ENCODE measurements at places on chromosomes 7 and 10.
A peak's percentile ranks its signal among the peaks of the same experiment; 100 is the strongest.

DNA sequence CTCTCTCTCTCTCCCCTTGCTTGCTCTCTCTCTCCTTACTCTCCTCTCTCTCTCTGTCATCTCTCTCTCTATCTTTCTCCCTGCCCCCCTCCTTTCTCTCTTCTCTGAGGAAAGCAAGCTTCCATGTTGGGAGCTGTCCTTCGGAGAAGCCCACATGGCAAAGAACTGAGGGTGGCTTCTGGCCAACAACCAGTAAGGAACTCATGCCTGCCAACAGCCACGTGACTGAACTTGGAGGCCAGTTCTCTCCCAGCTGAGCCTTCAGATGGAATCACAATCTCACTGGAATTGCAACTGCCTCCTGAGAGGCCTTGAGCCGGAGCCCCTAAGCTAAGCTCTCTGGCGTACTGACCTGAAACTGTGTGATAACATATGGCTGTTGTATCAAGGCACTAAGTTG is 12.0 kb upstream of the DHTKD1 start:
- DNase-seq, result no peak

GRCh38 chr7:19209166-19209696 is 64.0 kb upstream of the FERD3L start:
- no peak for DNase-seq

DNA sequence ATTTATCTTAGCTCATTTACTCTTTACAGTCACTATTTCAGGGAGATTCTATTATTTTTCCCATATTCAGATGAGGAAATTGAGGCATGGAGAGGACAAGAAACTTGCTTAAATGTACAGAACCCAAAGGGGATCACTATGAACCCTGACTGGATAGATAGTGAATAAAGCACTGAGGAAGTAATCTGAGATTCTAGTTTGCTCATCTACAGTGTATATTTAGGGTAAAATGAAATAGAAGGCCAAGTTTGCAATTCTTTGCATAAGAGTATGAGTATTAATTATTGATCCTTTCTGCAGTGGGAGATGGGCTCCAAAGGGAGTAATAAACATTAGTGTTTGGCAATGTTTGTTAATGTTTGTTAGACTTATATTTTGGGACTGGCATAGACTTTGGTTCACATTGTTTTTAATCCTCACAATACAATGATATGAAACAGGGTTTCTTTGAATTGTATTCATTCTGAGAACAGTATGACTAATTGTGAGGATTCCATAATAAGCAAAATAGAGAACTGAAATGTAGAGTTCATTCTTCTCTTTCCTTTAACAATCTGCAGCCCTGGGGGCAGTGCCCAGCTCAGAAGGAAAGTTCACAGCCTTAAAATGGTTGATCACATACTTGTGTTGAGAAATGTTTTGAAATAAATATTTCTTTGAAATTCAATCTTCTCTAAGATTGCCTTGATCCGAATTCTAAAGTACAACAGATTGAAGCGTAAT is 131.0 kb upstream of the ZNF804B start:
- DNase-seq, result no peak

DNA sequence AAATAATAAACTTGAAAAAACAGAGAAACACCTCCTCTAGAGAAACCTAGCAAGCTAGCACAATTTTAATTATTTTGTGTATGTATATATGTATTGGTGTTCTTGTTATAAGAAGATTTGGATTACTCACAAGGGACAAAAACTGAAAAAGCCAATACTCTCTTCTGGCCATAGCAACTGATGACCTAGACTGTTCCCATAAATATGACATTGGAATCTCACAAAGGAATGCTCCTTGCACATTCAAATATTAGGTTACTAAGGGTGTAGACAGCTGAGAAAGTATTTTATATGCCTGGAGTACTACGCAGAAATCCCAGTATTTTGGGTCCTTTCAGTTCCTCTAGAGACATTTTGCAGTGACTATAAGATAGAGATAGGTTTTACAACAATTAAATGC is 279.4 kb downstream of the FZD1 start:
- no peak for DNase-seq

- no peak for DNase-seq
These were observed 135.2 kb downstream of the INHBA start for GRCh38 chr7:41567731-41568114.

DNA sequence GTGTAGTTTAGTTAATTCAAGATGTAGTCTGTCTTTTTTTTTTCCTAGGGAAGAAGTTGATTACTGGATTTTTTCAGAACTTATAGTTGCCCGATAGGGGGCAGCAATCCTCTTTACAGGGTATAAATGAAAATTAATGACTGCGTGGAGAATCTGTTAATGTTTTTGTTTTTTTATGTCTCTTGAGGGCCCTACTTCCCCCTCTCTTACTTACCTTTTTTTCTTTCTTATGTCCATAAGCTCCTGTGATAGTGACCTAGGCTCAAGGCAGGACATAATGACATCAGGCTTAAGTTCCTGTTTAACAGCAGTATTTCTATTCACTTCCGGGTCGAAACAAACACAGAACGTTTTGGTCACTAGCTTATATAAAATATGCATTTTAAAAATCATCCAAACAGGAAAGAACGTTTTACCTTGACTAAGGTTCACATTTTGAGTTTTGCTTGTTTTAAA is 18.8 kb downstream of the CDC123 start:
- peak; percentile 49 for DNase-seq

GRCh38 chr10:122264931-122265330 is 6.2 kb upstream of the BTBD16 start:
- DNase-seq, result no peak

DNA sequence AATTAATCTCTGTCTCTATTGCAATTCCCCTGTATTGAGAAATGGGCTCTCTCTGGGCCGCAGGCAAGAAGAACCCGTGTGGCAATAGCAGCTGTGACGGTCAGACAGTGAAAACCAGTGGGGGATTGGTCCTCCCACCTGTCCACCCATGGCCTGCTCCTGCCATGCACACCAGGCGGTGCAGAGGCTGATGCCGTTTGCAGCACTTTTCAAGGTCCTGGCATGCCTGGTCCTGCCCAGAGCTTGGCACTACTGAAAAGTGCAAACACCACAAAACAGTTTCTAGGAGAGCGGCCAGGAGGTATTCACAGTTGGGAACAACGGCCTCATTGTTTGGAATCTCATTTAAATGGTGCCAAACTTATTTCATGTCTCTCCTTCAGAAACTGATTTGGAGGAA is 41.5 kb downstream of the PSPH start:
- DNase-seq, result peak; percentile 22

DNA sequence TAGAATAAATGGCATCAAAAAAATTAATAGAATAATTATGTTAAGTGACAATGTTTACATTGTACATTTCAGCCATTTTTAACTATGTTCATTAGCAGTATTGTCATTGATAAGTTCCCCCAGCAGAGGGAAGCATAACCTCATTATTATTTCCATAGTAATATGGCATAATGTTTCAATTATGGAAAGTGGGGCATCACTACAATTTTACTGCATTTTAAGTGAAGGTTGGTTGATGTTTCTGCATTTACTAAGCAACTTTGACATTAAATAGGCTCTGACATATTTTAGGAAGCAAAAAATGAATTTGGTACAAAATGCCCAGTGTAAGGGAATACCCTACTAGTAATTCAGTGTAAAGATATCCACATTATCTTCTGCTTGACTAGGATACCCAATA is 218.3 kb downstream of the SEMA3A start:
- peak; percentile 36 for DNase-seq

GRCh38 chr7:145151676-145152075 is 315.8 kb upstream of the TPK1 start:
- DNase-seq, result no peak

DNA sequence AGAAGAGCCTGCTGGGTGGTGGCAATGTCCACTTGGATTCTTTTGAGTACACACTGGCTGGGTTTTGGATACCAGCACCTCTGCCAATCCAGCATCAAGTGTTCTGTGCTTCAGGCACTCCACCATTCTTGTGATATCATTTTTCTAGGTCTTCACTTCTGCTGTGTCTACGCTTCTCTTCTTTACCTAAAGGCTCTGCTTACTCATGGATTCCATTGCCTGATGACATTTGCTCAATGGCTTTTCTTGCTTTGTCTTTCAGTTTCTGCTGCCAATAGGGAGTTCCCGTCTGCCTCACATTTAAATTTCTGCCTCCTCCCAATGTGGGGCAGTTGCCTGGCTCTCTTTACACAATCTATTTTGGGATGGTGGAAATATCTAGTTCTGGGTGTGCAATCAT is 12.7 kb upstream of the PAPSS2 start:
- DNase-seq, result no peak

DNA sequence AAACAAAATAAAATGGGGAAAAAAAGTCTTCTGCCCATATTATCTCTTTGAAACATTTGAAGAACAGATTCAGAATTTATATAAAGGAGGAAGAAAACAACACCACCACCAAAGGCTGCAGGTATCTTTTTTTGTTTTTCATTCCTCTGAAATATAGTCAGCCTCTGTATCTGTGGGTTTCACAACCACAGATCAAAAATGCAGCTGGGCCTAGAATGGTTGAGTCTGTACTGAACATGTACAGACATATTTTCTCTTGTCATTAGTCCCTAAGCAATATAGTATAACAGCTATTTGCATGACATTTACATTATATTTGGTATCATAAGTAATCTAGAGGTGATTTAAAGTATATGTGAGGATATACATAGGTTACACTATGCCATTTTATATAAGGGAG is 559.7 kb upstream of the LRRN3 start:
- no peak for DNase-seq

- no peak for DNase-seq
These were observed 19.3 kb downstream of the VKORC1L1 start for GRCh38 chr7:65892161-65892560.

DNA sequence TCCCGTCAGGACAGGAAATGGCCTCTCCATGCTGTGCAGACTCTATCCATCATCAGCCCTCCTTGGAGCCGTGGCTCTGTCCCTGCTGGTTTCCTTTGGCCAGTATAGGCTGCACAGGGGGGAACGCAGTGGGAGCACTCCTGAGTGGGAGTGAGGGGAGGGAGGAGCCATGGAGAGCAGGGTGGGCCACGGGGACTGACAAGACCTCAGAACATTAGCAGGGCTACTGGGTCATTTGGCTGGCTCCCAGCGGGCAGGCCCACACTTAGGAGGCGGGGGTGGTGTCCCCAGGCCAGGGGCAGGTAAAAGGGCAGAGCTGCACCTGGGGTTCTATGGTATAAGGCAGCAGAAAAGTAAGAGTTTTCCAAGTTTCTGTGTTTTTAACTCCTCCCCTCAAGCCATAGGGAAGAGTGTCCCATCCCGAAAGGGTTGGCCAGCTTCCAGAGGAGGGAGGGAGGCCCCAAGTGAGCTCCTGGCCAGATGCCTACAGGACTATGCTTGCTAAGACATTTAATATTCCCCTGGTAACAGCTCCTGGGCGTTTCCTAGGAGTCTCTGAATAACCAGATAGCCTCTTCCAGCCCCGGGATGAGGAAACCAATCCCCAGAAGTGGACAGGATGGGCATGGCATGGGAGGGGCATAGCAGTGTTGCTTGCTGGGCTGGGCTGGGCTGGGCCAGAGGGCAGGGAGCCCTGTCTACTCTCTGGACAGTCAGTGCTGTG is 5.5 kb upstream of the OPN4 start:
- peak; percentile 57 for DNase-seq

DNA sequence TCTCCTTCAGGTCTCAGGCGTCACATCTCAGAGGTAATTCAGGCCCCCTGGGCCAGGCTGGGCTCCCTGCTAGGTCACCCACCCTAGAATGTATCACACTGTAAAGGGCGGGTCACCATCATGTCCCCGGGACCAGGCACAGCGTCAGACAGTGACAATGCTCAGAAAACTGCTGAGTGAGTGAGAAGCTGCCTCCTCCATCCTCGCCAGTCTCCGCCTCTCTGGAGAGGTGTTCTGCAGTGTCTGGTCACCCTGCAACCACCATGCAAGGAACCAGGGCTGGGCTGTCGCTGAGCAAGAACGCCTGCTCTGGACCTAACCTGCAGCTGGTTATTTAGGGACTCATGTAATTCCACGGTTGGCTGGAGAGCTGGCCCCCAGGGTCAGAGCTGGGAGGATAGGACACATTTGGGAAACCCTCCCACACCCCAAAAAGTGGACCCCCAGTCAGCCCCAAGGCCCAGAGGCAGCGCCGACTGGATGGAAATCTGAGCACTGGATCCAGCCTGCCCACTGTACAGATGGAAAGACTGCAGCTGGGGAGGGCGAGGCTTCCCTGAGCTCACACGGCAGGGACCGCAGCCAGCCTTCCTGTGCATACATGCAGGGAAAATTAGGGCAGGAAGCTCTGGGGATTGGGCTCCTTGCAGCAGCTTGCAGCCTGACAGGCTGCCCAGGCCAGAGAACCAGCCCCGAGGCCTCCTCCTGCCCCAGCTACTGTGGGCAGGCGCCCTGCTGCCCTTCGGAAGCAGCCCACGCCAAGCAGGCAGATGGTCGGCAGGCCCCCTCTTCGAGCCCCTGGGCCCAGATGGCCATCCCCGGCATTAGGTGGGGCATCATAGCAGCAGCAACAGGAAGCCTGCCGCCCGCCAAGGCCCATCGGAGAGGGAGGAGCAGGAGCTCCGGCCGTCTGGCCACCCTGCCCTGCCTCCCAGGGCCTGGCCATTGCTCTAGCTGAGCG is 105.4 kb upstream of the ZMIZ1 start:
- DNase-seq, result no peak

DNA sequence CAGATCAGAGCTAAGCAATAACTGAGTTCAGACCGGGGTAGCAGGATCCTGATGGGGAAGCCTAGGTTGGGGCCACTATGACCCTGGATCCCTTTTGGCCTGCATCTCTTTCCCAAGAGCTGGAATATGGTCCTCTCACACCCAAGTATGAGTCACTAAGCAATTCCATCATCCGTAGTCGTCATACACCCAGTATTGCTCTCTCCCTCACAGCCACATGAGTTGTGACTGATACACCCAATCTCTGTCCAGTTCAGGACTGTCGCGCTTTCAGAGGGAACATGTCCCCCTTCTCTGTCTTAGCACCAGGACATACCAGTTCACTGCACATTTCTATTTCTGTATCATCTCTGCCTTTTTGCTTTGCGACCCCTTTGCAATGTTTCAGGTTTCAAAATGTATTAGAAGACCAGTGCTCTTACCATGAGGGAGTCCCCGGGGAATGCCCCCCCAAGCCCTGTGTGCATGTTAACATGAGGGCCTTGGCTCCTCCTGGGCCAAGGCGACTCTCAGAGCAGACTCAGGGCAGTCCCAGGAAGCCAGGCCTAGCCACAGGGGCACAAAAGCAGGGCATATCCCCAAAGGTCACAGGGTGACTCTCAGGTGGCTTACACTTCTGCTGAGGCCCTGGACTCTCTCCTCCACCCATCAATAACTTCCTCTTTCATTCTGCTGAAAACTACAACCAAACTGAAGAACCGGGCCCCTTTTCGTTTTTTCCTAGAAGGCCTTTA is 75.3 kb upstream of the SAMD8 start:
- DNase-seq, result no peak

DNA sequence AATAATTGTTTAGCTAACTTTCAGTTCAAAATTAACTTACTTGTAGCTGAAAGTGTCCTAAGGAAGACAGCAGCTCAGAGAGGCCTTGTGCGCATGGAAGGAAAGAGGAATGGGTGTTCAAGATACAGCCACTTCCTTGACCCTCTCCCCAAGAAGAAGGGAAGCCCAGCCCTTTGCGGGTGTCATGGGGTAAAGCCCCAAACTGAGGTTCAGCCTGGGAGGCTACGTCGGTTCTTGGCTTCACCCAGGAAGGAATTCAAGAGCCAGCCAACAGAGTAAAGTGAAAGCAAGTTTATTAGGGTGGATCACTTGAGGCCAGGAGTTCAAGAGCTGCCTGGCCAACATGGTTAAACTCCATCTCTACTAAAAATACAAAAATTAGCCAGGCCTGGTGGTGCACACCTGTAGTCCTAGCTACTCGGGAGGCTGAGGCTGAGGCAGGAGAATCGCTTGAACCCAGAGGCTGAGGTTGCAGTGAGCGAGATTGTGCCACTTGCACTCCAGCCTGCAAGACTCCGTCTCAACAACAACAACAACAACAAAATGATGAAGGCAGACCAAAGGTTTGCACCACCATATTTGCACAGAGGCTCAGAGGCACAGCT is 15.9 kb downstream of the GPRIN2 start:
- no peak for DNase-seq
